ENCODE measurements at places on chromosomes 4 and X. TPM values are rescaled to one million over a fixed set of nuclear protein-coding genes. Genes with fewer than 3 reads are reported as not detected.

BMX gene
- total RNA-seq, result not detected

OCRL gene
- 36.2 TPM for total RNA-seq

DNA sequence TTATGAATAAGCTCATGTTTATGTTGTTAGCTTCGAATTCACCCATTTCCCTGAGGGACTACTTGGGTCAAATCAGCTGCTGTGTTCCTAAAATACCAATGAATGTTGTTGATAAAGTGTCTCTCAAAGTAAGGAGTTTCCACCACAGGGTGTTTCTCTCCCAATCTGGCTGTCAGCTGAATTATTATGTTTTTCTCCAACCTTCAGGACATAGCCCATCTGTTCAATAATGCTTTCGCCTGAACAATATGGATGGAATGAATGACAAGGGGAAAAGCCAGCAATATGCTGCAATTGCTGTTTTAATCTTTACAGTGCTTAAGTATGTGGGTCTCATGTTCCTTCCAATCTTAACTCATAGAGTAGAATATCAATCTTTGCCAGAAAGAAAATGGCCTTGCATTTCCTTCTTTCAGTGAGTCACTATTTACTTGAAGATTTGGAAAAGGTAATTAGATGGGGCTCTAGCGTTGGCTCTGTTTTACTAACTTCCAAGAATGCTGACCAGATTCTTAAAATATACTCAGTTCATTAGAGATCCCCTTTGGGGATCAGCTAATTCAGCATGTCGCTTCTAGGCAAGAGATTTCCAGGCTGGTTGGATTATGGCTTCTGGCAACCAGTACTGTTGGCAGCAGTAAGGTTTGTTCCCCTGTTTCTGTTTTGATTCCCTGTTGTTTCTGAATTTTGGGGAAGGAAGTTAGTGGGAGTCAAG, 410.5 kb downstream of the PPP3CA start:
- H3K27me3 ChIP-seq, result no peaks in the 10 kb centered on the region
- H3K4me1 ChIP-seq, result no peaks in the 10 kb centered on the region
- no peak for DNase-seq
- no peaks in the 10 kb centered on the region for H3K36me3 ChIP-seq
- H3K27ac ChIP-seq, result no peak overlapping the region
- H3K4me3 ChIP-seq, result no peak overlapping the region

GRCh38 chr4:61996943-61997342, 796.8 kb downstream of the ADGRL3 start:
- H3K36me3 ChIP-seq, result no peaks in the 10 kb centered on the region
- H3K27me3 ChIP-seq, result no peaks in the 10 kb centered on the region
- no peak overlapping the region for H3K4me3 ChIP-seq
- H3K27ac ChIP-seq, result no peak overlapping the region
- no peak for DNase-seq
- H3K4me1 ChIP-seq, result no peaks in the 10 kb centered on the region

DNA sequence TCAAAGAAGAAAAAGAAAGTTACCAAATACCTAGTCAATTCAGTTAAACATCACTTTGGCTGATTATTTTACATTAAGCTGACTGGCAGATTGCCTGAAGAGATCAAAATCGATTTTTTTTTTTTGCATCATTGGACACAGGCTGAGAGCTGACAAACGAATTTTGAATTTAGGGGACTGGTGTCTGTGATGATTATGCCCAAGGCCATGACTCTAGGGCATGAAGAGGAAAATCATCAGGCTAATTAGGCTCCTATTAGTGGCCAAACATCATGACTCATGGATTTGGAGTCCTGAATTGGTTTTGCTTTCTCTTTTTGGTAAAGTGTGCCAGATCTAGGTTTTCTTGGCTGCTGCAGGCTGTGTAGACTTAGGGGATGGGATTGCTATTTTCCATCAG, 829.3 kb upstream of the LCORL start:
- no peaks in the 10 kb centered on the region for H3K27me3 ChIP-seq
- DNase-seq, result no peak
- H3K36me3 ChIP-seq, result no peaks in the 10 kb centered on the region
- H3K27ac ChIP-seq, result no peak overlapping the region

- no peaks in the 10 kb centered on the region for H3K27me3 ChIP-seq
- DNase-seq, result no peak
- no peak overlapping the region for H3K27ac ChIP-seq
- H3K36me3 ChIP-seq, result no peaks in the 10 kb centered on the region
- no peak overlapping the region for H3K4me3 ChIP-seq
These were observed 862.2 kb downstream of the TRIML1 start for GRCh38 chr4:189001283-189001970.

- no peaks in the 10 kb centered on the region for H3K27me3 ChIP-seq
- peaks cover 23% of the 10 kb centered on the region for H3K4me1 ChIP-seq
- no peak overlapping the region for H3K4me3 ChIP-seq
- H3K36me3 ChIP-seq, result no peaks in the 10 kb centered on the region
- peak overlapping the region; percentile 28 for H3K27ac ChIP-seq
- peak; percentile 41 for DNase-seq
These were observed 18.6 kb upstream of the CLNK start for GRCh38 chr4:10703156-10703555.

DNA sequence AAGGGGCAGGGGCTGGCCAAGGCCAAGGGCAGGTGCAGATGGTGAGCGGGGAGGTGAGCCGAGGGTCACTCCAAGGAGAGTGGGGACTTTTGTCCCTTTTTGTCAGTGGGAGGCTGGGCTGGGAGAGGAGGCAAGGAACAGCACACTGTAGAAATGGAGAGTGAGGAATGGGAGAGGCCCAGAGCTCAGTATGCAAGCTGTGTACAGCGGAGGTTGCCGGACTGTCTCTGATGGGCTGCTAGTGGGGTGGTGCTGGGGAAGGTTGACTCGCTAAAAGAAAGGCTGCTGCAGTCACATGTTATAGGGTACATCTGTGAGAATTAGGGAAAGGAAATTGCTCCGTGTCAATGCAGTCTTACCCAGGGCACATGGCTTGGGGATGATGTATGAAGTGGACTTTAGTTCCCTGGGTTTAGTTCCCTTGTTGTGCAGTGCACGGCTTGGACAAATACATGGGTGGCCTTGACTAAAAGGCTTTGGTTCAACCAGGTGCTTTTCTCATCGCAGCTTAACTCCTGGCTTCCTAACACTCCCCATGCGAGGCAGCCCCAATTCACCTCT, 57.1 kb upstream of the STX18 start:
- no peak overlapping the region for H3K27ac ChIP-seq
- no peaks in the 10 kb centered on the region for H3K4me1 ChIP-seq
- no peak overlapping the region for H3K4me3 ChIP-seq
- no peak for DNase-seq
- no peaks in the 10 kb centered on the region for H3K36me3 ChIP-seq
- H3K27me3 ChIP-seq, result no peaks in the 10 kb centered on the region

GRCh38 chr4:100566396-100566795, 48.6 kb upstream of the EMCN start:
- no peaks in the 10 kb centered on the region for H3K4me1 ChIP-seq
- no peak for DNase-seq
- H3K4me3 ChIP-seq, result no peak overlapping the region
- no peaks in the 10 kb centered on the region for H3K36me3 ChIP-seq

GRCh38 chr4:63717384-63717783, 691.9 kb downstream of the TECRL start:
- no peaks in the 10 kb centered on the region for H3K36me3 ChIP-seq
- H3K27ac ChIP-seq, result no peak overlapping the region
- no peaks in the 10 kb centered on the region for H3K27me3 ChIP-seq
- no peak for DNase-seq
- H3K4me1 ChIP-seq, result no peaks in the 10 kb centered on the region

- no peak for DNase-seq
- no peak overlapping the region for H3K27ac ChIP-seq
- no peak overlapping the region for H3K4me3 ChIP-seq
- H3K4me1 ChIP-seq, result no peaks in the 10 kb centered on the region
- H3K27me3 ChIP-seq, result no peaks in the 10 kb centered on the region
- H3K36me3 ChIP-seq, result no peaks in the 10 kb centered on the region
These were observed 103.1 kb upstream of the MAP9 start for GRCh38 chr4:155479835-155480234.

DNA sequence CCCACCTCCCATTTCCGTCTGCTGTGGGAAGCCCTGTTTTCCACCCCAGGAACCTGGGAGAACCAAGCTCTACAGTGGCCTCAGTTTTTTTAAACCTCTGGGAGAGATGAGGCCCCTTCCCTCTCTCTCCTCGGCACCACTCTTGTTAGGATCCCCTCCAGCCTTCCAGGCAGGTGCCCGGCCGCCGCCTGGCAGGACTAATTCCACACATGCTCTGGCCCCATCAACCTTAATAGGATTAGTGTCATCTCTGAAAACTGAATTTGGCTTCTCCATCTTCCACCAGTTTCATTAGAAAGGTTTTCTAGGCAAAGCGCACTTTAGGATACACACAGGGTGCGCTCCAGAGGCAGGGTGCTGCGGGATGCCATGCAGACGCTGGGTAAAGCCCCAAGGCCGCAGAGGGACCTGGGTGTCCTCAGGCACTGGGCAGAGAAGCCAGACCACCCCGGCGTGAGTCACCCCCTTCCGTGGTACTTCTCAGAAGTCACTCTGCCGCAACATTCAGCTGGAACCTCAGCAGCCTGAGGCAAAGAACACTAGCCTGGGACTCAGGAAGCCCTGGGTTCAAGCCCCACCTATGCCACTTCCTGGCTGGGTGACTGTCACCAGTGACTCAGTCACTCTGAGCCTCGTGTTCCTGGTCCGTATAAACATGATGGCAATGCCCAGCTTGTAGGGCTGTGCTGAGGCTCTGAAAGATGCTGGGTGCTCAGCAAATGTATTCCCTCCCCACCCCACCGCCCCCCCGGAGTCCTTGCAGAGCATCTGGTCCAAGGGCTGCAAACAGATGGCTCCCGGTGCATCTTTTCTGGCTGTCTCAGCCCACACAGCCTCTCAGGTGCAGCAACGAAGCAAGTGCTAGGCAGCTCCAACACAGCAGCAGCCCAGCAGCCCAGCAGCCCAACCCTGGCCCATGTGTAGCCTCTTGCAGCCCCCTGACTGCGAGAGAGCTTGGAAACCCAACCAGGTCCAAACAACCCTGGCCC, 29.1 kb downstream of the PPP2R2C start:
- peaks cover 12% of the 10 kb centered on the region for H3K27me3 ChIP-seq
- no peaks in the 10 kb centered on the region for H3K4me1 ChIP-seq
- no peaks in the 10 kb centered on the region for H3K36me3 ChIP-seq
- H3K4me3 ChIP-seq, result no peak overlapping the region
- no peak for DNase-seq

- DNase-seq, result peak; percentile 32
- H3K4me3 ChIP-seq, result no peak overlapping the region
- H3K4me1 ChIP-seq, result no peaks in the 10 kb centered on the region
- no peak overlapping the region for H3K27ac ChIP-seq
These were observed 121.7 kb downstream of the PDS5A start for GRCh38 chr4:39855909-39856512.

GRCh38 chr4:165325732-165326512, 1.5 kb upstream of the MSMO1 start:
- H3K27me3 ChIP-seq, result no peaks in the 10 kb centered on the region
- peak overlapping the region; percentile 97 for H3K4me3 ChIP-seq
- no peaks in the 10 kb centered on the region for H3K36me3 ChIP-seq
- DNase-seq, result peak; percentile 93

- H3K27me3 ChIP-seq, result no peaks in the 10 kb centered on the region
- DNase-seq, result peak; percentile 7
- no peak overlapping the region for H3K4me3 ChIP-seq
- no peak overlapping the region for H3K27ac ChIP-seq
- H3K4me1 ChIP-seq, result no peaks in the 10 kb centered on the region
- H3K36me3 ChIP-seq, result no peaks in the 10 kb centered on the region
These were observed 239.0 kb upstream of the HTR2C start for GRCh38 chrX:114344756-114345349.

DNA sequence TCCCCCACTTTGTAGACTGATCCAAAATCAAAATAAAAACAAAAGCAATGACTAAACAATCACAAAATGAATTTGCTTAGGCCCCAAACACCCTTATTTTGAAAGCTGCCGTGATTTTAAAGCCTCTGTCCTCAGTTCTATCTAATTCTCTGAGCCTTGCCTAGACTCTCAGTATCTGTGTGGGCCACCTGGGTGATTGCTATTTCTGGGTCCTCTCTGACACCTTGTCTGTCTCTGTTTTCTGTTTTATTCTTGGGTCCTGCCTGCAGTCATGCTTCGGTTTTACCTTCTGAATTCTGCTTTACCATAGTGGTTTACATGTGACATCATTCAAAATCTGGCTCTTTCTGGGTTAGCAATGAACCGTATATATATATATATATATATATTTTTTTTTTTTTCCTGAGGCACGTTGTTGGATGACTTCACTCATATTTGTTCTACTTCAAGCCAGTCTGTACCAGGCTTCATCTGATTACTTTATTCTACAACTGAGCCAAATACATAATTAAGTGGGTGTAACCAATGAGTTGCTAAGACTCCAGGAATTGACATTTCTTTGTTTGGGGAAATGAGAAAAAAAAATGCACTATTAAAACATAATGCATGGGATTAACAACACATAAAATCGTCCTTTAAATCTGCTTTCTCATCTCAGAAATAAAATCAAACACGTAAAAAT, 710.7 kb upstream of the SLIT2 start:
- no peak overlapping the region for H3K27ac ChIP-seq
- H3K4me3 ChIP-seq, result no peak overlapping the region
- H3K36me3 ChIP-seq, result no peaks in the 10 kb centered on the region
- no peak for DNase-seq

GRCh38 chrX:31580726-31581125, 508.9 kb upstream of the FTHL17 start:
- peak; percentile 86 for DNase-seq
- no peaks in the 10 kb centered on the region for H3K27me3 ChIP-seq
